H7 (cell line): ENCODE measurements at places on chromosomes 4 and X. TPM values are rescaled to one million over a fixed set of nuclear protein-coding genes. Genes with fewer than 3 reads are reported as not detected.

Gene ARHGEF6
- 12.4 and 17.3 TPM in 2 replicates for total RNA-seq

Gene CLIC2
- 0.59 and 1.1 TPM in 2 replicates for total RNA-seq

Gene POLA1
- 36.7 and 54.7 TPM in 2 replicates for total RNA-seq

Gene MUC7
- total RNA-seq: not detected in 2 replicates

Gene MAGEE2
- not detected in 2 replicates for total RNA-seq

Gene IL21
- not detected in 2 replicates for total RNA-seq

DNA sequence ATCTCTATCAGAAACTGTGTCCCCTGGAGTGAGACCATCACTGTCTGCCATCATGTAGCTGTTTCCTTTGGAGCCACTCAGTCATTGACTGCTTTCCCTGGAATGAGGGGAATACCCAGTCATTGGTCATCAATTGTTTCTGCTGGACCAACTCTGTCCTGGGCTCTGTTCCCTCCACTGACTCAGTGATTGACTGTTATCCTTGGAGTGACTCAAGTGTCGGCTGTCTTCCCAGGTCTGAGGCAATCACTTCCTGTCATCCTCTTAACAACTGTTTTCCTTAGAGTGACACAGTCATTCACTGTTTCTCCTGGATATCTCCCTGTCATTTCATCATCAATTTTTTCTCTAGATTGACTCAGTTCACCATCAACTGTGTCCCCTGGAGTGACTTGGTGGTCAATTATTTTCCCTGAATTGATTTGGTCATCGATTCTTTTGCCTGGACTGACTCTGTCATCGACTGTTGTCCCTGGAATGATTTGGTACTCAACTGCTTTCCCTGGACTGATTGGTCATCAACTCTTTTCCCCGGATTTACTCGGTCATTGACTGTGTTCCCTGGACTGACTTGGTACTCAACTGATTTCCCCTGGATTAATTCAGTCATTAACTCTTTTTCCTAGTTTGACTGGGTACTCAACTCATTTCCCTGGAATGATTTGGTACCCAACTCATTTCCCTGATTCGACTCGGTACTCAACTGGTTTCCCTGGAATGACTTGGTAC is 327.9 kb upstream of the VCX start:
- DNase-seq: no peak

- no peak for DNase-seq
Observed at GRCh38 chr4:74218201-74218600, 60.3 kb downstream of the MTHFD2L start.

DNA sequence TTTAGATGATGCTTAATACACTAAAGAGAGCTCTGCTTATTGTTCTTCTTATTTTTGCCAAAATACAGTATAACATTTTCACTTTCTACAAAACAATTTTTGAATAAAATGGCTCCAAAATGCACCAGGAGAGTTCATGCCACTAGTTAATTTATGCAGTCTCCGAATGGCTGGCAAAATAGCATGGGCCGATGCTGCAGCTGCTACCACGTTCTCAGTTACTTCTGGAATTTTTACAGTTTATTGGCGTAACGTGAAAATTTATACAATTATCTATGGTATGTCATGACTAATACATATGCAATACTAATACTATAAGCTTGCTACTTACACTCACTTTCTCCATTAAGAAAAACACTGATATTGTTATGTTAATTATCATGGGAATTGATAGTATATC is 16.5 kb downstream of the KLHL13 start:
- no peak for DNase-seq

DNA sequence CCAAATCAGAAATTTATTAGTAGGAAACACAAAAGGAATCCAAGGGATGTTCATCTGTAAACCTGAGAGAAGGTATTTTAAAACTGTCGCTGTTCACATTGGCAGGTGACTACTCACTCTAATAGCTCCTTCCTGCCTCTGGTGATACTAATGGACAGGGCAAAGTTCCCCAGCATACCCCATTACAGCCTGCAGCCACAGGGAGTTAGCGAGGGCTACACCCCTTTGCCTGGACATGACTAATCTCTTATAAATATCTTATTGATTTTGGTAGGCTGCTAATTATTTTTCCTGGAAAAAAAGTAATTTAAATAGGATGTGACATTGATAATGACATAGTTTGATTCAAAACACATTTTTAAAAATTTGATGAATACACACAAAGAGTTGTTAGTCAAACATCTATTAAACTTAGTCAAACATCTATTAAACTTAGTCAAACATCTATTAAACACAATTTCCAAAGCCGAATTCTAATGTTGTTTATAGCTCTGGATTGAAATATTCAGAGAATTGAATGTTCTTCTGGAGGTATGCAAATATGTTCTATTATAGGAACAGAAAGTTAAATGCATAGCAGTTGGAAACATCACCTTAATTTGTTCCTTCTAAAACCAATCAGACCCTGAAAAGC is 83.0 kb upstream of the CBR4 start:
- no peak for DNase-seq

DNA sequence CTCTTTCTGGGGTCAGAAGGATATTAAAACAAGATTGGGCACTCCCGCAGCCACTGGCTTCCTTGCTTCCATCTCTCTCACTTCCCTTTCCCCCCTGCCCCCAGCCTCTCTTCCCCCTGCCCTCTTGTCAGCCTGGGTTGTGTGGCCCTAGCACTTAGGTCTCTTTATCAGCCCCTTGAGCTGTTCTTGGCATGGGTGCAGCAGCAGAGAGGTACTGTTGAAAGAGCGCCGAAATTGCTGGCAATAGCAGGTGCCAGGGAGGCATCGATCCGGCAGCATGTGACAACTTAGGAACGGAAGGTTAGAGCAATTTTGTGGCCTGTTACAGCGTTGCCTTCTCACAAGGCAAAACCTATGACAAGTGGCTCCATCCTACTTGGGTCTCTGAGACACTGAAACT is 333.1 kb upstream of the IGFBP7 start:
- no peak for DNase-seq

- peak; percentile 72 for DNase-seq
Observed at GRCh38 chr4:122921971-122922876, at the start of gene NUDT6. Gene NUDT6 (minus strand): TSS chr4:122922597. CDS start chr4:122922572, 25 bp downstream.

DNA sequence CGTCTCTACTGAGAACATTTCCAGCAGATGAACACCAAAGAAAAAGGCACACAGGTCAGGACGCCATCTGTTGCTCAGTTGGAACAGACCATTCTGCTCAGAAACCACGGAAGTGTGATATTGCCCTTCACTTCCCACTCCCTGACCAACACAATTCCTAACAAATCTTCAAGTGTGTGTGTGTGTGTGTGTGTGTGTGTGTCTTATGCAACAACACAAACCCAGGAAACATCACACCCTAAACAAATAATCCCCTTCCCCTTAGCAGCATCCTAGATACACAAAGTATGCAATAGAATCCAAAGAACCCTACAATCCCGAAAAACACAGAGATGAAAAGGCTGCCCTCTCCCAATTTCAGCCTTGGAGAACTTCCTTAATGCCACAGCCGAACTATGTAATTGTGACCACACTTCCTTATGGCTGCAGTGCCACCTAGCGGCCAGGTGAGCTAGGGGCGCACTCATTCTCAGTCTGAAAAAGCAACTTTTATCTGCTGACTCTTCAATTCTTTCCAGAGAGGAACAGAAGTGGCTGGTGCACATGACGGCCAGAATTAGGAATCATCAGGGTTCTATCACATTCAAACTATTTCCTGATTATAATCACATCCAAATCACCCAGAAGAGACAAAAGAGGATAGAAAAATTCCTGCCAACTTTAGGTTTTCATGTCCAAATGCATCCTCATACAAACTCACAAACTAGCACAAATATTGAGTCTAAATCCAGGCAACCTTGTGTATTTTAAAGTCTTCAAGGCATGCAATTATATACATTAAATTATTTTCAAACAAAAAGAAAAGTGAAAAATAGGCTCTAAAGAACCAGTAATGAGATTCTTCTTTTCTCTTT is 164.9 kb downstream of the DHX15 start:
- peak; percentile 82 for DNase-seq

GRCh38 chr4:154422152-154422551 is 69.4 kb downstream of the DCHS2 start:
- DNase-seq: no peak

- no peak for DNase-seq
Observed at GRCh38 chr4:185341377-185341776, 54.3 kb downstream of the LRP2BP start.

DNA sequence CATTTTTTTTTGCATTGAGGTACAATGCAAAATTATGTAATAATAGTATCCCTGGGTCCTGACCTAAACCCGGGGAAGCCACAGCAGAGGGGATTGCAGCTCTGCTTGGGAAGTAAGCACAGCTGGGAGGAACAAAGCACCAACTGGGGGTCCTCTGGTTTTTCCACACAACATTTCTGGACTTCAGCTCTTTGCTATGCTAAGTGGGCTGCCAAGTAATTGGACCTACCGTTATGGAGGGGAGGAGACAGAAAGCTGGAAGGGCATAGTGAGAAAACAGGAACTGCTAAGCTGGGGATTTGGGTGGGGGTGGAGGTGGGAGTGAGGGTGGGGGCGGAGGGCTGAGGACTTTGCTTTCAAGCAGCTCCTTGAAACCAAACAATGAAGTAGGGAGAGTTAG is 183.3 kb downstream of the ZIC3 start:
- no peak for DNase-seq

DNA sequence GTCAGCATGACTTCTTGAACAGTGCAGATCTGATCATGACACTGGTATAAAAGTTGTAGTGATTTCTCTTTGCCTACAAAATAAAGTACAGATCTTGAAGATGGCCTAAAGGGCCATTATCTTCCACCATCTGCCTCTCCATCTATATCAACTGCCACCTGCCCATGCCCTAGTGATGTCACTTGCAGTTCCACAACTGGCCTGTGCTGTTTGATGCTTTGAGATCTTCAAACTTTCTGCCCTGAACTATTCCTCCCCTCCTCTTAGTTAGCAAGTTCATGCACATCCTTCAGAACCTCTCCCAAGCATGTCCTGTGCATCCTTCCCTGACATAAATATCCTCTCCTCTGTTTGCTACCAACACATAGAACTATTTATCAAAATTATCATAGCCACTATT is 217.0 kb downstream of the SOWAHB start:
- DNase-seq: no peak

DNA sequence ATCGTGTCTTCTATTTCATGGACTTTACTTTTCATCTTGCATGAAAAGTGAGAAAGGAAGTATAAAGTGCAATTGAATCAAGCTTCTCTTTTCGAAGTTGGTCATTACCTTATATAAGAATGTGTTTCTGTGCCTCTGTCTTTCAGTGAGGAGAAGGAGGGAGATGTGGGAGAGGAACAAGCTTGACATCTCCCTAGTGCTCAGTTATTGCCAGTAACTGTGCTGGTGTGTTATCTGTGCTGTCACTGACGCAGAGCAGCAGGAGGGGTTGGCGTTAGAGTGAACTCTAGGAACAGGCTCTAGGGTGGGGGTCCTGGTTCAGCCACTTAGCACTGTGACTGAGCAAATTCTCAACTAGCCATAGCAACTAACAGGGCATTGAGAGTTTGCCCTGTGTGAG is 34.0 kb upstream of the TBC1D9 start:
- no peak for DNase-seq

DNA sequence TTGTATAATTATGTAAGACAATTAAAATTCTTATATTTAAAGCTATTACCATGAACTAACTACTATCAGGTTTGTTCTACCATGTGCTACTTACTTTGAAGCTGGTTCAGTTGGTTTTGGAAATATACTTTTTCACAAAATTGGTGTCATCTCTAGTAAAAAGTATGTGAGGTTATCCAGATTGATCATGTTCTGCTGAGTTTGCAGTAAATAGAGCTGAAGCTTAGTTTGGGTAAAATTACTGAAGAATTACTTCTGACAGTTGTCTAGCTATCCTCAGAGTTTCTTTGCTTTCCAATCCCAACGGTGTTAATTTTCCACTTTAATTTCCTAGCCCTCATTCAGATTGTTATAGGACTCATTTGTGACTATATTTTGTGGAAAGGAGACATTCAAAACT is 184.2 kb downstream of the FAT4 start:
- DNase-seq: no peak

DNA sequence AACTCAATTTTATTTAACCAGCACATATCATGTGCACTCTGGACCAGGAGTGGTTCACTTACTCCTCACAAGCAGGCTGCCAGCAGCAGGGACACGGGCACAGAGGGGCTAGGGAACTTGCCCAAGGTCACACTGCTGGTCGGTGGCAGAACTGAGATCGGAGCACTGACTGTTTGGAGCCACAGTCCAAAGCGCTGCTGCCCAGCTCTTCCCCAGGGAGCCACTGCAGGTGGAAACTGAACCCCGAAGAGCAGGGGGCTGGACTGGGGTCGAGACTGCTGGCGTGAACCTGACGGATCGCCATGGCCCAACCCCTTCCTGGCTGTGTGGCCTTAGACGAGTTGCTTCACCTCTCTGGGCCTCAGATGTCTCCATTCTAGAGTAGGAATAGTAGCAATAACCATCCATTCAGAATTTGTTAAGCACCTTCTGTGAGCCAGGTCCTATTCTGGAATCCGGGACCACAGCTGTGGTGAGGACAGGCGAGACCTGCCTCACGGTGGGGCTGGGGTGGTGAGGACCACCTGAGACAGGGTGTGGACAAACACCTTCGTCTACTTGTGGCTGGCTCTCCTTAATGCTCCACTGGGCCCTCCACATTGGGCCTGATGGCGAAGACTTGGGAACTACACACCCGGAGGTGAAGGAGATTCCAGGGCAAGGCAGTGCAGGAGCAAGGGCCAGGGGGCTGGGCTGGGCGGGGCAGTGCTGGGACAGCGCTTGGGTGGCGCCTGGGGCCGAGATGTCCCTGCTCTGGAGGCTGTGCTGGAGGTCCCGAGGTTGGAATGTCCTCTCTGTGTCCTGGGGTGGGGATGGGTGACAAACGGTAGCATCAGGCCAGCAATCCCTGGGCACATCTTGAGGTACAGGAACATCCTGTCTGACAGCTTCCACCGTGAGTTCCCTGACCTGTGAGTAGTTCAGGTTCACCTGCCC is 32.0 kb upstream of the KIAA0232 start:
- no peak for DNase-seq

DNA sequence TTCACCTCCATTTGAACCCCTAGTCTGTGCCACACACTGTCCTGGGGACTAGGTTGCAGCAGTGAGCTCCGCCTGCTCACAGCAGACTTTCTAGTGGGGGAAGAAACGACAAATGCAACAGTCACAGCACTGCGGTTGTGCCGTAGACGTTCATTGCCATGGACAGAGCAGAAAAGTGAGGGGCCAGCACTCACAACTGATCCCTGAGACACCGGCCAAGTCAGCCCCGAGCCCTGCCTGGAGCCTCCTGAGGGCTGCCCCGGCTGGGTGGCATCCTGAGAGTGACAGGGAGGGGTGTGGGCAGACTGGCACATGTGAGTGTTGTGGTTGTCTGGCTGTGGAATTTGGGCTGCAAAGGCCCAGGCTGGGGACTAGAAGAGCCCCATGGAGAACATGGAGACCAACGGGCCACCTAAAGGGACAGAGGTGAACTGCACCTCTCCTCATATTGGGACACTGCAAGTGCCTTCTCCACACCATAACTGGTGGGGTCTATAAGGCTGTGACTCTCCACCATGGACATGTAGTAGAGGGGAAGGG is 4.6 kb downstream of the DUSP9 start:
- DNase-seq: peak; percentile 70

DNA sequence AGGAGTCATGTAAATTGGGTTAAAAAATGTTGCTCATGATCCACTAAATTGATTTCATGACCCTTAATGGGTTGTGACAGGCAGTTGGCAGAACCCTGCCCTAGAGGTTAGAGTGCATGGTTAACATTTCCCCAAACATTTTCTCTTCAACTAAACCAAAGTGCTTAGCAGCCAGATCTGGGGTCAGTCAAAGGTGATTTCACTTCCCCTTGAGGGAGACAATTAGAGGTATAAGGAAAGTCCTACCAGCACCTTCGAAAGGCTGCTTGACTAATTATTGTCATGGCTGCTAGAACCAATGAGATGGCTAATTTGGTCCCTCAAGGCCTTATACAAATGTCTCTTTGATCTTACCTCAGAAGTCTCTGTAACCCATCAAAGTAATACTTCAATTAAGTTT is 30.9 kb upstream of the INTS6L start:
- no peak for DNase-seq
